ENCODE measurements at places on chromosomes 4 and X.

- H3K4me1 ChIP-seq, result peaks cover 8% of the 10 kb centered on the region
- DNase-seq, result peak; percentile 99
- peak overlapping the region; percentile 17 for H3K27ac ChIP-seq
Observed at GRCh38 chr4:156169011-156169410, 215.3 kb upstream of the CTSO start.

DNA sequence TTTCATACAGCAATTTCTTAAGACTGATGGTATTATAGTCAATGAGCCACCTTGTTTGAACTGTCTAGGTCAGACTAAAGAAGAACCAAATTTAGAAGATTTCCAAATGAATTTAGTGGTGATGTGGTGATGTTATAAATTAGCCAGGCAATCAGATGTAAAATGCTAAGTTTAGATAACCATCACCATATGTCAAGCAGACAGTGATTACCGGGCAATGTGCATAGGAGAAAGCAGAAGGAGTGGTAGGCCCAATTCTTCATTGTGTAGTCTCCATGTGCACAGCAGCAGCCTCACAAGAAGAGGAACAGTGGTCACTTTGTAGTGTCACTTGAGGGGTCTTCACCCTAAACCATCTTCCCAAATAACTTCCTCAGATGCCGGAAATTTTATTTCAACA is 198.8 kb downstream of the ANTXR2 start:
- no peaks in the 10 kb centered on the region for H3K27me3 ChIP-seq
- H3K36me3 ChIP-seq, result no peaks in the 10 kb centered on the region
- H3K4me1 ChIP-seq, result no peaks in the 10 kb centered on the region
- no peak for DNase-seq

GRCh38 chrX:74593593-74593992 is 20.8 kb downstream of the RLIM start:
- H3K27me3 ChIP-seq, result no peaks in the 10 kb centered on the region
- no peak for DNase-seq
- peaks cover 32% of the 10 kb centered on the region for H3K36me3 ChIP-seq
- no peaks in the 10 kb centered on the region for H3K4me1 ChIP-seq
- no peak overlapping the region for H3K27ac ChIP-seq
- H3K4me3 ChIP-seq, result no peak overlapping the region

- no peak for DNase-seq
- H3K27ac ChIP-seq, result no peak overlapping the region
Observed at GRCh38 chr4:87918314-87919058, 57.0 kb upstream of the SPP1 start.

DNA sequence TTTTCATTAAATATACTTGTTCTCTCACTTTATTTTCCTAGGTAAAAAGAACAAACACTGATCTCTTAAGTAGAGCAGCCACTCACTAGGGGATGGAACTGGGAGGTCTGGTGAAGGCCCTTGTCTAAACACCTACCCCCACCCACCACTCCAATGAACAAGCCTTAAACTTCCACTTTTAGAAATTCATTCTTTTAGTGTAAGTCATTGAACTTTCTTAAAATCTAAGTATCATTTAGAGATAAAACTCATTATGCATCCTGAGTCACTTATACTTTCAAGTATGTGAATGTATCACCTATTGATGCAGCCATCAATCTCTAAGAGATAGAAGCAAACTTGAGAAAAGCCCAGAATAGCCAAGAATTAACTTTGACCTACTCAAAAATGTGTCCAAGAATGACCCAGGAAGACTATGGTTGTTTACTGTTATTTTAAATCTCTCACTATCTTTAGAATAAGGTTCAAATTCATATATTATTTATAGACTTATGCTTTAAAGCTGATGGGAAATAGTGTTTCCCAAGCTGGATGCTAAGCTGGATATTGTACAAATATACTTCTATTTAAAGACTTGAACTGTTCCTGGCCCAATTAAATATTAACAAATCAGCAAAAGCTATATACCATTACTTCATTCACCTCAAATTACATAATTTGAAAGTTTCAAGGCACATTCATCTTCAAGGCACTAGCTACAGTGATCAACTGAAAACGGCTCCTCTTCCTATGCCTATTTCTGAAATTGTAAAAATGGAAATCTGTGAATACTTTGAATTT is 49.5 kb downstream of the CAMK2D start:
- no peak overlapping the region for H3K4me3 ChIP-seq
- H3K27ac ChIP-seq, result no peak overlapping the region
- H3K27me3 ChIP-seq, result no peaks in the 10 kb centered on the region
- peak; percentile 47 for DNase-seq
- no peaks in the 10 kb centered on the region for H3K36me3 ChIP-seq

- DNase-seq, result no peak
- no peaks in the 10 kb centered on the region for H3K36me3 ChIP-seq
- no peaks in the 10 kb centered on the region for H3K4me1 ChIP-seq
- no peaks in the 10 kb centered on the region for H3K27me3 ChIP-seq
- no peak overlapping the region for H3K27ac ChIP-seq
Observed at GRCh38 chr4:60812811-60813210, 387.3 kb upstream of the ADGRL3 start.

DNA sequence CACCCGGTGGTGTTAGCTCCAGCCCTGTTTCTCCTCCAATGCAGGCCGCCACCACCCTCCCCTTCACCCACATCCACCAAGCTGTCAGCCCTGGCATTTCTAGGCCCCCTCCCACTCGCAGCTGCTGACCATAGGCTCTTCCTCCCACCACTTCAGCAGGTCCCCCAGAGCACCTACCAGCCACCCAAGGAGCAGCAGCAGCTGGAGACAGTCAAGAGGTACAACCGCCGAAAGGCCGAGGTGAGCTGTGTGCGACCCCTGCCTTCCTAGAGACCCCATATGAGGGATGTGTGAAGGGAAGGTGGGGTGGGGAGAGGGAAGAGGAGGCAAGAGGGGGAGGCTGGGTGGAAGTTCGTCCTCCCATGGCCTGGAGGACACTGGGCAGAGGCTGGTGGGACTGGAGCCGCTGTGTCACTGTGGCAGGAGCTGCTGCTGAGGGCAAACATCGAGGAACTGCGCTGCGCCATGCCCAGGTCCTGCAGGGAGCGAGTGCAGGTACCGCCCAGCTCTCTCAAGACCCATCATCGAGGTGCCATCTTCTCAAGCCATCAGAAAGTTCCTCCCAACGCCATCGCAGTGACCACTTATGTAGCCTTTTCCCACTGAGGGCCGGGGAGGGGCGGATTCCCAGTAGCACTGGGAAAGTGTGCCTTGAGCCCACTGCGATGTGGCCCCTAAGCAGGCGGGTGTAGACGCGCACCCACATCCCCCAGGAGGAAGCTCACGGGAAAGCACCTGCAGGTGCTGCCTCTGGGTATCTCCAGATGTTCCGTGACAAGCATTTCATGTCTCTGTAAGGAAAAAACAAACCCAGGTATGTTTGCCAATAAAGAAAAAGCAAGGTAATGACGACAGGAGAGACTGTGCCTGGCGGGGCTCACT is 19.2 kb upstream of the RNF4 start:
- H3K36me3 ChIP-seq, result no peaks in the 10 kb centered on the region
- peaks cover 7% of the 10 kb centered on the region for H3K27me3 ChIP-seq
- no peak overlapping the region for H3K4me3 ChIP-seq
- no peaks in the 10 kb centered on the region for H3K4me1 ChIP-seq
- no peak overlapping the region for H3K27ac ChIP-seq

GRCh38 chr4:182872886-182873285 is 44.3 kb downstream of the DCTD start:
- H3K36me3 ChIP-seq, result no peaks in the 10 kb centered on the region
- DNase-seq, result no peak
- H3K27ac ChIP-seq, result no peak overlapping the region
- no peak overlapping the region for H3K4me3 ChIP-seq

GRCh38 chr4:79893456-79893855 is 179.6 kb downstream of the ANTXR2 start:
- no peak for DNase-seq
- no peak overlapping the region for H3K27ac ChIP-seq
- H3K27me3 ChIP-seq, result no peaks in the 10 kb centered on the region

DNA sequence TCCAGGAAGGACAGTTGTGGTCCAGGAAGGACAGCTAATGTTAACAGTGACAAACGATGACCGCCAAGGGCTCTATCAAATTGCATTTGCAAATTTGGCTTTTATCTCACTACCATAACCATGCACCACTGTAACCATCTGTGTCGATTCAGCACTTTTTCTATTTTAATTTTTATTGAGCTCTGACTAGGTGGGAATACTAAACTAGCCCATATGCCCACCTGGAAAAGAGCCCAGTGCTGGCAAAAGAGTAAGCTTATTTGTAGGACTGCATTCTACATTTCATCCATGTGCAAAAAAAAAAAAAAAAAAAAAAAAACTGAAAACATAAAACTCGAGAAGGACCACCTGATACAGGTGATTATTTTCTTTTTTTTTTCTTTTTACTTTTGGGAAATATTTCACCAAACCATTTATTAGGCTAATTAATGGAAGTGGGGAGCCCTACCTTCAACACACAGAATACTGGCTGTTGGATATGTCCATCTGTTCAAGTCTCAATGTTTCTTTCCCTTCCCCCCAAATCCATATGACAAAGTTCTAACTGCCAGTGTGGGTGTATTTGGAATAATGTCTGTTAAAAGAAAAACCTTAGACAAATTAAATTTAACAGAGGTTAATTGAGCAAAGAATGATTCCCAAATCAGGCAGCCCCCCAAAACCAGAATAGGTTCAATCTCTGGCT is 99.5 kb upstream of the MXRA5 start:
- H3K27me3 ChIP-seq, result no peaks in the 10 kb centered on the region
- no peak overlapping the region for H3K4me3 ChIP-seq
- no peaks in the 10 kb centered on the region for H3K4me1 ChIP-seq

DNA sequence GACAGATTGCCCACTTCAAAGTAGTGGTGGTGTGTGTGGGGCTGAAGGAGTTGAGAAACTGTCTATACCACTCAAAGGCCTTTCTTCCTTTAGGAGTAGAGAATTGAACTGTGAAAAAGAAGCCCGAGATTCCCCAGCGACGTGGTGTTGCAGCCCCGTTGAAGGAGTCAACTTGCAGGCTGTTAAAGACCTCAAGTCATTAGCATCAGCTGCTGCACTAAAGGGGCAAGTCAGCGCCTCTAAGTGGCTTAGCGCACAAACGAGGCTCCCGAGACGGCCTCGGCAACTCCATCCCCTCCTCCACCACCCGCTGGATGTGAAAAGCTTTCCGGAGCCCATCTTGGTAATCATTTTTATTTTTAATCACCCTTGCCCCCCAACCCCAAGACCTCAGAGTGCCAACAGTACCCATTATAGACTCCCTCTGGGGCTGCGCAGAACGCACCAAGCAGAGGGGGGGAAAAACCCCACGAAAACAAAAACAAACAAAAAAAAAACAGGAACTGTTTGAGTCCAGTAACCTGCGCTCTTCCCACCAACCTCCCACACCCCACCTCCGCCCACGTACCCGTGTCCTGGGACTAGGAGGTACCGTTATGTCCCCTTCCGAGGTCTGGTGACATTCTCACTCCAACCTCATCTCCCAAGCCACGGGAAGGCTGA is 913 bp upstream of the PRDM8 start:
- H3K27ac ChIP-seq, result no peak overlapping the region
- no peak for DNase-seq
- H3K4me1 ChIP-seq, result peaks cover 7% of the 10 kb centered on the region

- H3K4me1 ChIP-seq, result no peaks in the 10 kb centered on the region
- no peak overlapping the region for H3K4me3 ChIP-seq
- H3K27ac ChIP-seq, result no peak overlapping the region
- no peaks in the 10 kb centered on the region for H3K27me3 ChIP-seq
Observed at GRCh38 chrX:130539721-130540321, 138.0 kb downstream of the RBMX2 start.

- no peak for DNase-seq
- peaks cover 11% of the 10 kb centered on the region for H3K4me1 ChIP-seq
- no peak overlapping the region for H3K4me3 ChIP-seq
- no peak overlapping the region for H3K27ac ChIP-seq
- H3K27me3 ChIP-seq, result no peaks in the 10 kb centered on the region
- no peaks in the 10 kb centered on the region for H3K36me3 ChIP-seq
Observed at GRCh38 chr4:82903737-82904136, 3.2 kb downstream of the THAP9 start.

DNA sequence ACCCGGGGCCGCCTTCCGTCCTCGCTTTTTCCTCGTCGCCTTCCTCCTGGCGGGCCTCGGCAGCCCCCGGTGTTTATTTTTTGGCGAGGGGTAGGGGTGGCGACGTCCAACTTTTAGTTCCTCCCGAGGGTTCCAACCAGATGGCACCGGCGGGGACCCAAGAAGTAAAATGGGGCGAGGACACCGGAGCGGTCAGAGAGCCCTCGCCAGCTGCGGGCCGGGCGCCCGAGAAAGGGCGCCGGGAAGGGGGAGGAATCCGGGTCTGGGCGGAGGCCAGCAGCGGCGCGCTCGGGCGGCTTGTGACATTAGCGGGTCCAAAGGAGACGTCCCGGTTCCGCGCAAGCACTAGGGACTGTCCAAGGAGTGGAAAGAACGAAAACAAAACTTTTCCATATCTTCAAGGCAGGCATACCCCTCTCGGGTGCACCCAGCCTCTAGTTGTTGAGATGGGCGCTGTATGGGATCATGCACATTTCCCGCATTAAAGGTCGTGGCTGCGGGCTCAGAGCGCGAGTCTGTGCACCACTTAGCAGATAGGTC is 691 bp upstream of the USP46 start:
- peak overlapping the region; percentile 74 for H3K4me3 ChIP-seq
- H3K27me3 ChIP-seq, result no peaks in the 10 kb centered on the region
- H3K36me3 ChIP-seq, result no peaks in the 10 kb centered on the region
- DNase-seq, result no peak

- no peaks in the 10 kb centered on the region for H3K27me3 ChIP-seq
- no peaks in the 10 kb centered on the region for H3K4me1 ChIP-seq
- no peaks in the 10 kb centered on the region for H3K36me3 ChIP-seq
- no peak overlapping the region for H3K27ac ChIP-seq
- no peak overlapping the region for H3K4me3 ChIP-seq
- DNase-seq, result no peak
Observed at GRCh38 chr4:138140879-138141278, 101.3 kb downstream of the SLC7A11 start.

GRCh38 chr4:139735381-139736273 is 70.0 kb downstream of the MGST2 start:
- no peaks in the 10 kb centered on the region for H3K27me3 ChIP-seq
- H3K4me3 ChIP-seq, result peak overlapping the region; percentile 61
- peak; percentile 8 for DNase-seq
- no peaks in the 10 kb centered on the region for H3K36me3 ChIP-seq
- peak overlapping the region; percentile 27 for H3K27ac ChIP-seq
- peaks cover 24% of the 10 kb centered on the region for H3K4me1 ChIP-seq

GRCh38 chr4:175806727-175807126 is 5.3 kb downstream of the GPM6A start:
- H3K4me3 ChIP-seq, result no peak overlapping the region
- H3K4me1 ChIP-seq, result no peaks in the 10 kb centered on the region
- H3K27ac ChIP-seq, result no peak overlapping the region
- H3K36me3 ChIP-seq, result no peaks in the 10 kb centered on the region
- DNase-seq, result no peak
- H3K27me3 ChIP-seq, result no peaks in the 10 kb centered on the region

DNA sequence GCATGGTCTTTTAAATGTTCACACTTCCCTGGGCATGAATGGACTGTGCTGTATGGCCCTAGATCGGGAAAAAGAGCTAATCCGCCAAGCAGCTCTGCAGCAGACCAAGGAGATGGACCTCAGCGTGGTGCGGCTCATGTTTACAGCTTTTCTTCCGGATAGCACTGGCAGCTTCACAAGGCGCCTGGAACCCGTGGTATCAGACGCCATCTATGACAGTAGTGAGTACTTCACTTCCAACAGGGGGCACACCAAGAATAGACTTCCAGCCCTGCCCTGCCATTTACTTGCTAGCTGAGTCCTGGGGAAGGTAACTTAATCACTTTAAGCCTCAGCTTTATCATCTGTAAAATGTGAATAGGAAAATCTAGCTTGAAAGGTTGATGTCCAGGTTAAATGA is 77.7 kb downstream of the NFKB1 start:
- H3K4me1 ChIP-seq, result peaks cover 5% of the 10 kb centered on the region
- peaks cover 27% of the 10 kb centered on the region for H3K36me3 ChIP-seq
- DNase-seq, result no peak
- H3K27ac ChIP-seq, result no peak overlapping the region
- no peak overlapping the region for H3K4me3 ChIP-seq
- no peaks in the 10 kb centered on the region for H3K27me3 ChIP-seq

Measured in astrocyte (in vitro differentiated cells and primary cell).